ENCODE measurements at places on chromosomes 3 and 15.

- DNase-seq: no peak
Measured at GRCh38 chr3:169105561-169105960, 558.0 kb downstream of the MECOM start.

DNA sequence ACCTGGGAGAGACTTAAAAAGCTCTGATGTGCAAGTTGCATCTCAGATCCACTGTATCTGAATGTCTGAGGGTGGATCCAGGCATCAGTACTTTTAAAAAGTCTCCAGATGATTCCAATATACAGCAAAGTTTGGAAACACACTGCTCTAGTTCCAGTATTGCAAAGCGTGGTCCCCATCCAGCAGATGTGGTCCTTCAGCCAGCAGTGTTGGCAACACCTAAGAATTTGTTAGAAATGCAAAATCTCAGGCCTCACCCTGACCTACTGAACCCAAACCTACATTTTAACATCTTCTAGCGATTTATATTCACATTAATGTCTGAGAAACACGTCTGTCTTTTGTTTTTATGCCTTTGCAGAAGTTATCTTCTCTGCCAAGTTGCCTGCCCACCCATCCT is 32.2 kb upstream of the SGO1 start:
- no peak for DNase-seq

DNA sequence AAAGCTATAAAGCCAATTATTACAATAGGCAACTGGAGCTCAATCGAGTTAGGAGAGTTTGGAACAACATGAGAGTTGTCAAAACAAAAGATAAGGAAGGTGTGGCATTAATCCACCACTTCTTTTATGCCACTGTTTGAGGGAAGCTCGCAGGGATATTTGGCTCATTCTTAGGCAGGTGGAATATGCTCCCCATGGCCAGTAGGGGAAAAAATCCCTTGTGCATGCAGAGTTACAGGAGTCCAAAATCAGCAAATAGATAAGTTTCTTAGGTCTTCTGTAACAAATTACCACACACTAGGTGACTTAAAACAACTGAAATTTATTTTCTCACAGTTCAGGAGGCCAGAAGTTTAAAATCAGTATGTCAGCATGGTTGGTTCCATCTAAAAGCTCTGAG is 135.4 kb upstream of the SYNPR start:
- DNase-seq: no peak

DNA sequence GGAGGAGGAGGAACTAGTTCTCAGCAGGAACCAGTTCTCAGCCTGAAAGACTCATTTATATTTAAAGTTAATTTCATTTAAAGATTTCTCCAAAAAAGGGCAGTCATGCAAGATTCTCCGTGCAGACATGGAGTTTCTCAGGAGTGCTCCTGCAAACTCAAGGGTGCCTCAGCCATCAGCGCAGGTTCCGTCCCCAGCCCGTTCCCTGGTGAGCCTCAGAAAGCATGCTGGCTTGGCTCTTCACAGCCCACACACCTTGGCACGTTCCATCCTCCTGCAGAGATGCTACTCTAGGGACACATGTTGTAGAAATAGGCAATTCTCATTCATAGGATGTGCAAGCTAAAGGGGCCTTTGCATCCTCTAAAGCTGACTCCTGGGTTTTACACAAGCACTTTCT is 123.0 kb downstream of the LIPC start:
- no peak for DNase-seq

DNA sequence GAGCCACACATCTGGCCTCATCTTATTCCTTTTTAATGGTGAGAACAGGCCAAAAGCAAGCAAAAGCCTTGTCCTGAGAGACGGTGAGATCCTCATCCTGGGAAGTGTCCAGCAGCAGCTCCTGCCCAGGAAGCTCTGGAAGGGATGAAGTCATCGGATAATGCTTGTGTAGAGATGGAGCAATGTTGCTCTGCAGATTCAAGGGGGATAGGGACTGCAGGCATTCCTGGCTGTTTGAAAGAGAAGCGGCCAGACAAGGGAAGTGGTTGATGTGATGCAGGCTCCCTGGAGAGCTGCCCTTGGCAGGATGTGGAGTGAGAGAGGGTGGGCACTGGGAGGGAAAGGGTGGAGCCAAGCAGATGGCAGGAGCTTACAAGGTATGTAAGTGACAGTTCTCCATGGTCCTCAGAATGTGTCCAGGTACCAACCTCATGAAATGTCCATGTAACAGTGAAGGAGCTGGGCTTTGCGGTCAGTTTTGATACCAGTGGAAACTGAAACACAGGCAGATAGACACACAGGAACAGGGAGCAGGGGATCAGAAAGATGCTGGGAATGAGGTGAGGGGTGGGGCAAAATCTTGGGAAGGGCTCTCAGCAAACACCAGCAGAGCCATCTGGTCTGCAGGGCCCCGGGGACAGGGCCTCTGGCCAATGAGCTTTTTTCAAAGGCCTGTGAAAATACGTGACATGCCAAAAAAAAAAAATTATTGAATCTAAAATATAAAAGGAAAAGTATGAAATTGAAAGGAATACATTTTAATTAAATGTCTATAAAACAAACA is 32.2 kb upstream of the LACTB start:
- peak; percentile 95 for DNase-seq

- peak; percentile 69 for DNase-seq
Measured at GRCh38 chr15:57031605-57032004, 113.2 kb downstream of the TCF12 start.

DNA sequence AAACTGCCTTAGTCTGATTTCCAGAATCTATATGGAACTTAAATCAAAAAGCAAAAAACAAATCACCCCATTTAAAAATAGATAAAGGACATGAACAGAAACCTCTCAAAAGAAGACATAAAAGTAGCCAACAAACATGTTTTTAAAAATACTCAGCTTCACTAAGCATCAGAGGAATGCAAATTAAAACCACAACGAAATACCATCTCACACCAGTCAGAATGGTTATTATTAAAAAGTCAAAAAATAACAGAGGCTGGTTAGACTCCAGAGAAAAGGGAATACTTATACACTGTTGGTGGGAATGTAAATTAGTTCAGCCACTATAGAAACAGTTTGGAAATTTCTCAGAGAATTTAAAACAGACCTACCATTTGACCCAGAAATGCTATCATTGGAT is 367.9 kb downstream of the ZIC4 start:
- peak; percentile 5 for DNase-seq

DNA sequence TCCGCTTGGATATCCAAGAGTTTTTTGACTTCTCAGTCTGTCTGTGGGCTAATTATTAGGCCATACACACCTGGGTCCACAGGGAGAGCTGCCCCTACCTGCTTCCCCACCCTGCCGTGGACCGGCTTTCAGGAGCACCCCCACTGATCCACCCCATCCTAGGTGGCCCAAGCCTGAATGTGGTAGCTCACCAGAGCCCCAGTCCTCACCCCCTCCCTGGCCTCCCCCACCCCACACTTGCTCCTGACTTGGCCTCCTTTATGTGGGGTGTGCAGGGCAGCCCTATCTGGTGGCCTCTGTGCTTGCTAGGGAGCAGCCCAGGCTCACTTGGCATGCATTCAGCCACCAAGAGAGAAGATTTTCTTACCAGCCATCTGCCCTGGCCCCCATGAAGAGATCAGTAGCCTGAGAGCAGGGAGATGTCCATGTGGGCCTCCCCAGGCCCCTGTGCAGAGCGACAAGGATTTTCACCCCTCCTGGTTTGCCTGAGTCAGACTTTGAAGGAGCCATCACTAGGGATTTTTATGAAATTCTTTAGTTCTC is 11.2 kb downstream of the LRRK1 start:
- no peak for DNase-seq

GRCh38 chr3:59017617-59017984 is 32.2 kb downstream of the CFAP20DC start:
- no peak for DNase-seq

- no peak for DNase-seq
Measured at GRCh38 chr3:66492071-66492470, 8.8 kb downstream of the LRIG1 start.

GRCh38 chr15:98187549-98187948 is 227.0 kb downstream of the ARRDC4 start:
- DNase-seq: no peak

DNA sequence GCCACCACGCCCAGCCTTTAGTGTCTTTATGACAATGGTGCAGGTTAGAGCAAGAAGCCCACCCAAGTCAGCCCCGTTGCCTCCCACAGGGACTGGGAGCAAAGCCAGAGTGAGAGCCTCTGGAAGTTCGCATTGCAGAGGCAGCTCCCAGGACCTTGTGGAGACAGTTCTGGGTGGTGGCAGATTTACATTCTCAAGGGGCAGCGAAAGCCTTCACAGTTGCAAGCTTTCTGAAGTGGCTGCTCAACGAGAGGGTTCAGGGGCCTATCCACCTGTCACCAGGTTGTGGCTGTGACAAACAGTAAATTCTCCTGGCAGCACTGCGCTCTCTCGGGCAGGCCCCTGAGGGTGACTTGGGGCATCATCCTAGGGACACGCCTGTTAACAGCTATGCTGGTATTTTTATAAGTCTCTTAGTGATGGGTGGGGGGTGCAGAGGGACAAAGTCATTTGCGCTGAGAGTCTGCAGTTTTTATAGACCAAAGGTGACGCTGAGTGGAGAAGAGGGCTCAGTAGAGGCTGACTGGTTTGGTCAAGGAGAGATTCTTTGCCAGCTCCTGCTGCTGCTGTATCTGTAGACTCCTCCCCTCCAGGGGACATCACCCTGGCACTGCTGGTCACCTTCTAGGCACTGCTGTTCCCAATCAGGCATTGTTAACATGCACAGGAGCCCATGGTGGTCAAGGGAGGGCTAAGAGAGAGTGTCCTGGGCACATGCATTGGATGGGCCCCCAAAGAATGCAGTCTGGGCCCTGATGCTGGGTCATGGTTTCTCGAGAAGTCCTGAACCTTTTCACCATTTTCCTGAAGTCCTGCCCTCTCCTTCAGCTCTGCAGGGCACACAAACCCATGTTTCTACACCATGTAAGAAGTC is 57.5 kb upstream of the KLF13 start:
- no peak for DNase-seq

GRCh38 chr15:20356444-20356910 is 185.1 kb downstream of the GOLGA6L6 start:
- DNase-seq: peak; percentile 41

DNA sequence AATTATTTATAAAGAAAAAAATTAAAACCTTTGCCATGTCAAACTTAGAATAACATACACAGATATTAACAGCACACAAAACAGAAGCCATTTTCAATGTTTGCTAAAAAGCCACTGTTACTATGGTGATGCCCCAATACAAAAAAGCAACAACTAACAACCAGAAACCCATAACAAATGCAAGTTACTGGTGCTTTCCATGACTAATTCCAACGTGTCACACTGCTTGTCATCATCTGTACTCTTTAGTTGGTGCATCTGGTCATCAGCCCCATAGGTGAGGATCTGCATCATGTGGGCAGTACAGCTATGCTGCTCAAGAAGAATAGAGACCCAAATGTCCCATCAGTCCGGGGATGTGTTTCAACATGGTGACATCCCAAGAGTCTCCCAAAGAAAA is 52.8 kb downstream of the ATP8B4 start:
- peak; percentile 95 for DNase-seq

DNA sequence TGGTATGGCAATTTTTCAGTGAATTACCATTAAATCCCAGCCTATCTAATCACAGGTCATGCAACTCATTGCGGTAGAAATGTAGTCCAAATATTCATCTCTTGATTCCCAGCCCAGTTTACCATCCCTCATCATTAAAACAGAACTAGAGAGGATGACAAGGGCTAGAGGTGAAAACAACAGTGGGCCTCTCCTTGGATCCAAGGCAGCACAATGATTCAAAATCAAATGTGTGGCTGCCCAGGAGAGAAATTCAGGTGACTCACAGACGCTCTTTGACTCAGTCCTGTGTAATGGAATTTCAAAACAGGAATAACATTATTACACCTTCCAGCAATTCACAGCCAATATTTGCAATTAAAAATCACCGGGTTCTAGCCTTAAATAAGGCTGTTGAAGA is 246.5 kb downstream of the TBL1XR1 start:
- no peak for DNase-seq

GRCh38 chr15:78408961-78409360 is 29.1 kb upstream of the IREB2 start:
- no peak for DNase-seq

GRCh38 chr3:169668072-169668956 is 4.8 kb upstream of the MECOM start:
- DNase-seq: peak; percentile 35

GRCh38 chr15:64026591-64026990 is 19.7 kb downstream of the DAPK2 start:
- peak; percentile 18 for DNase-seq

DNA sequence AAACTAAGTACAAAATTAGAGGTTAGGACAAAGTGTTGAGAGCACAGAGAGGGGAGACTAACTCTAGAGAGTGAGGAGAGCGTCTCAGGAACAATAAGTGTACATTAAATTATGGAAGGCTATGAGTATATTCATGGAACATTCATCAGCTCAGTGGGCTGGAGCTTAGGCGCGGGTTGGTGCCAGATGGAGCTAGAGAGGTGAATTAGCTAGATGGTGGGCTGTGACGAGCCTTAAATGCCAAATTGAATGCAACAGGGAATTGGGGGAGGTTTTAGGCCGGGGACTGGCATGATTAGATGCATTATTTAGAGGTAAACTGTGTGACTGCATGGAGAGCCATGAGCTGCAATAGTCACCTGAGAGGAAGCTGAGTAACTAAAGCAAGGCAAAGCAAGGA is 97.1 kb downstream of the TMEM108 start:
- no peak for DNase-seq

DNA sequence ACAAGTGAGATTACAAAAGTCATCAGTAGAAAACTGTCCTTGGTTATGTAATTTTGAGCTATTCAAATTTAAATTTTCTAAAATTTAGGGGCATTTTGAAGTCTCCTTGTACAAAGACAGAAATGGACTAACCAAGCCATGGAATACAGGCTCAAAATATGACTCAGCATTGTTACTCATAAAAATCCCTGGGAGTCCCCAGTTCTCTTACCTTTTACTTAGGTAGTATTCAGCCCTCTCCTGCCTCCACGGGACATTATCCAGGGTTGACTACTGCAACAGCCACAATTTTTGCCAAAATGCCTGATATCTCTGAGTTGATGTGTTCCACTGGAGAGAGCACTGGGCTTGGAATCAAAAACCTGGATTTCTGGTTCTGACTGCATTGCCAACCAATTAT is 25.0 kb downstream of the CLDN18 start:
- DNase-seq: no peak

DNA sequence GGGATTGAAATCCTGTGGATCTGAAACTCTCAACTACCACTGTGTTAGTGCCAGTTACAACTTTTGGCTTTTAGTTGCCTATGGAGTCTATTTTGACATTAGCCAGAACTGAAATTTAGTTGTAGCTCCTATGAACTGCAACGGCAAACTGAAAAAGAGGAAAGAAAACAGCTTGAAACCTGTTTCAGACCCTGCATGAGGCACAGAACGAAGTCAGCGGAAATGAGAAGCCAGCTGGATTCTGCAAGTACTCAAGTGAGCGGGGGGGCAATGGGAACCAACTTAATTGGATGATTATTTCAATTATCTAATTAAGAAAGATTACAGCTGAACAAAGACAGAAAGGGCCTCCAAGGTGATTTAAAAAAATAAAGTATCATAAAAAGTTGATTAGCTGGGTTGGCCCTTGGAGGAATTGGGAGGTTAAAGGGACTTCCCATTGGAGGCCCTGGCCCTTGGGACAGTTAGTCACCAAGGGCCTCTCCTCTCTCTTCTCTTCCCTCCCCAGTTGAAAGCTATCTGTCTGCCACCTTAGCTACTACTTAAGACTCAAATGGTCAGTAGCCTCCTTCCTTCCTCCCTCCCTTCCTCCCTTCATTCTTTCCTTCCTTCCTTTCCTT is 352.1 kb downstream of the SHQ1 start:
- DNase-seq: no peak

Data from mesenchymal stem cell (in vitro differentiated cells and primary cell).